ENCODE measurements at places on chromosomes 6 and 20.

DNA sequence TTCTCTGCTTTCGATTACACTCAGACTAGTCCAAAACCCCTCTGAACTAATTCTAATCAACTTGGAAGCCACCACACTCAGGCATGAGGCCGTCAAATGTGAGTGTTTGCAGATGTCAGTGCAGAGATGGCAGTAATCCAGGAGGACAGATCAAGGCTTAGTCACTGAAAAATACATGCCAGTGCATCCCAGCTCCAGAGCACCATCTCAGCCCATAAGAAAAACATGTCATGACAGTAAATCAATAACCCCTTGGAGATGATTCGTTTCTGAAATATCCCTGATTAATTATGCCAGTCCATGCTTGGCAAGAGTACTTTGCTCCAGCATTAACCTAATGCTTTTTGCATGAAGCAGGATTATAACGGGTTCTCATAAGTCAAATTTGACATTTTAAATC is 179.5 kb downstream of the ADAT2 start:
- DNase-seq = no peak

DNA sequence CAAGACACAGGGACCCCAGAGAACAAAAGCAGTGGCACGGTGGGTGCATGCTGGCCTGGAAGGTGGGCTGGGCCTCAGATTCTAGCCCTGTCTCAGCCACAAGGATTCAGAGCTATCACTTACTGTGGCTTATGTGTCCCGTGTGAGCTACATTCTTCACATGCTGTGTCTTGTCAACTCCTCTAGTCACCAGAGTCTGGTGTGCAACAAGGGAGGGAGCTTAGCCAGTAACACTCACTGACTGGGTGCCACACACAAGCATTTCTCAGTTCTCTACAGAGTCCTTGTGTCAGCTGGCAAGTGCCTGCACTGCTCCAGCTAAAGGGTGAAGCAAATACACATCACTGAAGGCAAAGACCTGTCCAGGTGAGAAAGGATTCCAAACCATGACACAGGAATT is 186.9 kb upstream of the CDYL start:
- no peak for DNase-seq

DNA sequence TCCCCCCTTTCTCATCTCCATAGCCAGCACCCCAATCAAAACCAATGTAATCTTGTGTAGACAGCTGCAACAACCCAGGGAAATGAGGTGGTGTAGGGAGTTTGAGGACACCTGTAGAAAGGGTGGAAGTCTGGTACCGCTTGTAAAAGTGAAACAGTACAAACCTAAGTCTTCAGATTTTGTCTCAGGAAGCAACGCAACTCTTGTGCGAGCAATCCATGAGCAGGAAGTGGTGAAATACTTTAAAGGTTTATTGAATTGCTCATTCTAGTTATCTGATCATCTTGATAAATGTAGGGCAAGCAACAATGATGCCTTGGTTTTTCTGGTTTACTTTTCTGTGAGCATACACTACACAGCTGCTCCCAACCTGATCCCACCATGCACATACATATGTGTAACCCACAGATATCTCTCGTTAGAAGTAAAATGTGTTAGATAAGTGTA is 71.1 kb upstream of the THEMIS start:
- no peak for DNase-seq

DNA sequence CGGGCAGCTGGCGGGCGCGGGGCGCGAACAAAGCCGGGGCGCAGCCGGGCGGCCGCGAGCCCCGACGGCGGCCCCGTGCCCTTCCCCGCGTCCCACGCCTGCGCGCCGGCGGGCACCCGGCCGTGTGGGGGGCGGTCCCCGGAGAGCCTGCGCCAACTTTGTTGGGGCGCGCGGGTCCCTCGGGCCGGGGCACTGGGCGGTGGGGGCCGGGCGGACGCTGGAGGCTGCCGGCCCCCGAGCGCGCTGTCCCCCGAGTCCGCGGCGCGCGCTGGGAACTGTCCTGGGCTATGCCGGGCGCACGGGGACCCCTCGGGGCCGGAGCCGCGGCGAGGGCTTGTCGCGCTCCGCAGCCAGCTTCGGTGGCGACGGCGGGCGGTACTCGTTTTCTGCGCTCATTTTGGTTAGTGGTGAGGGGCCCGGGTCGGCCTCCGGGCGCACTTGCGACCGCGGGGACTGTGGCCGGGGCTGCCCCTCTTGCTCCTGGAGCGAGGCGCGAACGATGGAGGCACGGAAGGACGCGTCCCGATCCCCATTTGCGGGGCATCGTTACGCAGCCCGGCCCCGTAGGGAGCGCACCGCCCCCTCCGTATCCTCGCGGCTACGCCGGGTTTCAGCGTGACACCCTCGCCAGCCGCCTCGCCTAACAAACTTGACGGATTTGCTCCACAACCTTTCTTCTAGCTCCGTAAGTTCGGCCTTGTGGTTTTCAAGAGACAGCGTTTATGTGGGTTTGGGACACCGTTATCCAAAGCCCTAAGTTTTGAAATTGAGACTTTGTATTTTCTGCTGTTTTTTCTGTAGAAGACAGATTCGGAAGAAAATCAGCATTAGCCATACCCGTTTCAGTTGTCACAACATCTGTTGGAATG is 622 bp downstream of the SS18L1 start:
- DNase-seq = peak; percentile 13

- DNase-seq = no peak
Measured at GRCh38 chr6:42963855-42964605, 3.5 kb downstream of the GNMT start.

DNA sequence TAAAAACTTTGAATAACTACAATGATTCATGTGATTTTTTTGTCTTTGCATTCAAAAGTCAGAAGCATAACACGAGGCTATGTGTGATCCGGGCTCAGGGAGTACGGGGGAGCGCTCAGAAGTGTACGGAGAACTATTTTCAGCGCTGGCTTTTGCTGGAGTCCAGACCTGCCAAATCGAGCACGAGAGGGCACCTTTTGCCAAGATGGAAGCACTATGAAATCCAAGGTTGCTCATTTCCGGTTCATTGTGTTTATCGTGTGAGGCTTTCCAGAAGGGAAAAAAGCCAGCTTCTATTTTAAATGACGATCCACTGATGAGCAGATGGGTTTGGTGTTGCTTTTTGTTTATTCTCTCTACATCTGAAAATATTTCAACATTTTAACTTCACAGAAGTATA is 11.3 kb downstream of the RAMACL start:
- peak; percentile 18 for DNase-seq

DNA sequence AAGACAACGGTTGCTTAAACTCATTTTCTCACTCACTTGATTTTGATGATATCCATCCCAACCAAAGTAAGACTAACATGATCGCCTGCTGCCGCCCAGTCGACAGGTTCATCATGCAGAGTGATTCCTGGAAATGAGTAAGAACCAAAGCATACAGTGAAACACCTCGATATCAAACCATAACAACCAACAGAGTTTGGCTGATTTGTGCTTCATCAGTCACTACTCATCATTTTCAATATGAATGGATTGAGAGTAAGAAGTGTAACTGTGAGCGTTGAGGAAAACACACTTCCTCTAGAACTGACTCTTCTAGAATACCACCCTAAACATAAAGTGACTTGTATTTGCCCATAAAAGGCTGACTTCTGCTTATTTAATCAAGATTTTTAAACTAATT is 29.2 kb upstream of the ALDH8A1 start:
- DNase-seq = no peak

DNA sequence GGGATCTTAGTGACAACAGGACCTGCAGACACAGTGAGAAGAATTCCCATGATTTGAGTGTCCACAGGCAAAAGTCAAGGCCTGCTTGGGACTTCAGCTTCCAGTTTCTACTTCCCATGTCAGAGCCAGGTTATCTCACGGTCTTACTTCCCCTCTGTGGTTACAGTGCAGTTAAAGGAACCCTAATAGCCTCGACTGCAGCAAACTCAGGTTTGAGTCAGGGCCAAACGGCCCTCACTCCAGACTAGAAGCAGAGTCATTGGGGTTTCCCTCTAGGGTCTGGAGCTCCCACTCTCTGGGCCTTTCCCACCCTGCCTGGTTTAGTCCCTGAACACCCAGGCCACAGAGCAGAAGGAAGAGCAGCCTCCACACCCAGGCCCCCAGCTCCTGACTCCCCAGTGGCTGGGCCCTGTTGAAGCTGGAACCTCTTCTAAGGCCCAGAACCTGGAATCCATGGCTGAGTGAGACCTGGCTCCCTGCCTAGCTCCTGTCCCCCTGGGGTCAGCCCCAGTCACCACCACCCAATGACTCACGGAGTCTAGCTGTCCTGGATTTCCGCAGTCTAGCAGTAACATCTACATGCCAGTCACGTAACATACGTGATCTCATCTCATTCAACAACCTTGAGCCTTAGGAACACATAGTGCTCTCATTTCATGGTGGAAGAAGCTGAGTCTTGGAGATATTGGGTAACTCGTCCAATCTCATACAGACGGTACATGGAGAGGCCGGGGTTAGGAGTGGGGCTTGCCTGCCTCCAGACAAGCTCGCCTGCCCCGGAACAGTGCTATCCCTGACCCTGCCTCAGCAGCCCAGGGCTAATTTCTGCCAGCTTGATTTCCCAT is 9.2 kb upstream of the GHRH start:
- no peak for DNase-seq

GRCh38 chr6:168634541-168635328 is 193.8 kb downstream of the SMOC2 start:
- no peak for DNase-seq

DNA sequence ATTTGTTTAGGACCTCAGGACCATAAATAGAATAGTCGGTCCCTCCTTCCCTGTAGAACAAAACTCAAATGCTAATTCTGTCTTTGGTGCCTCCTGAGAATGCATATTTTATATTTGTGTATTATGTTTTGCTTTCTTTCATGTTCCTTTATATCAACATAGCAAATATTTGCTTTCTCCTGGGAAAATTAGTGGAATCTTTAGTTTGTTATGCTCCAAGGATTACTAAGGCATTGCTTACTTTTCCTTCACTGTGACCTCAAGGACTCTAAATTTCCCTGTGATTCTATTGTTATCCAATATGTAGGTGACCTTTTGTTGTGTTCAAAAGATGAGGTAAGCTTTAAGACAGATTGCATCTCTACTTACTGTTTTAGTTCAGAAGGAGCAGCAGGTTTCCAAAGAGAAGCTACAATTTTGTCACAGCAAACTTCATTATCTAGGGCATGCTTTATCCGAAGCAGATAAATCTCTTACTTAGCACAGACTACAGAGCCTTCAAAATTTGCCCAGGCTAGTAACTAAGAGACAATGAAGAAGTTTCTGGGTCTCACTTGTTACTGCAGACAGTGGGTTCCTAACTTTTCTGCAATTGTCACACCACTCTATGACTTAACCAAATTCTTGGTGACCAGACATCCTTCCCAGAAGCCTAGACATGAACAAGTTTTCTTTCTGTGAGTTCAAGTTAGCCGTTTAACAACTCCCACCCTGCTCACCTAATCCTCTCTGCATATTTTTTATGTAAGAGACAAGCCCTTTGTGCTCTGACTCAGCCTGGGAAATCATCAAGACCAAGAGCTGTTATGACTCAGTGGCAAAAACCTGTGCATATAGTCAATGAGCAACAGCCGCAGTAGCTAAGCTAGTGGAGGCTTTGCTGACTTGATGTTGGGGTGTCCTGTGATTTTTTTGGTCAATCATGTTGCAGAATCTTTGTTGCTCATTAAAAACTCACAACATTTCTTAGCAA is 378.8 kb downstream of the QKI start:
- no peak for DNase-seq

GRCh38 chr20:51338692-51339440 is 203.7 kb downstream of the NFATC2 start:
- no peak for DNase-seq

- no peak for DNase-seq
Measured at GRCh38 chr6:89079511-89080234, 878 bp upstream of the PNRC1 start.

DNA sequence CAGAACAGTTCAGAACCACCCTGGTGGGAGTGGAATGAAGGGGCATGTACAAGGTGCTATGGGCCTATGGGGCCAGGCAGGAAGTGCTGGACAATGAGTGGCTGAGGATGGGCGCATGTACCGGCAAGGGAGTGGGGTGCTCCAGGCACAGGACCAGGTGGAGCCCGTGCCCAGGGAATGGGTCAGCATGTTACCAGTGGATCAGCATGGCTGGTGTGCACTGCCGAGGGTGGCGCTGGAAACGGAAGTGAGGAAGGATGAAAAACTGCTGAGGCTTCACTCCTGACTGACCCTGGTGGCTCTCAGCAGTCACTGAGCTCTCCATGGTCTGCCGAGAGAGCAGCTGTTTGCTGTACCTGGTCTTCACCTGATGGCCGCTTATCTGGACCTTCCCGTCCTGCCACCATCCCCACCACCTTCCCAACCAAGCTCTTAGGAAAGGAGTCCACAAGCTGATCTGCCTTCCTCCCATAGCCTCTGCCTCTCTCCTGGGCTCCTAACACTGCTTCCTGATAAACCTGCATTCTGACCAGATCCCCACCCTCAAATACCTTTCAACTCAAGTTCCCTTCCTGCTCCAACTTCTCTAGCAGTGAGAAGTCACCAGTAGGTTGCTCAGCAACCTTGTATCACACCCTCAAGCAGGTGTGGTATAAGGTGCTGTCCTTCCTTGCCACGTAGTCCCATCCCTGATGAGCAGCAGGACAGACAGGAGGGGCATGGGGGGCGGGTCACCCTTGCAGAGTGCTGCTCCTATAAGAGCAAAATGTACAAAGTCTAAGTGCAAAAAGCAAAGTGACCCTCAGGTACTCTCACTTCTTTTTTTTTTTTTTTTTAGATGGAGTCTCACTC is 7.1 kb downstream of the UQCC2 start:
- DNase-seq = no peak

- DNase-seq = no peak
Measured at GRCh38 chr6:25016014-25016720, 80.4 kb upstream of the RIPOR2 start.

GRCh38 chr6:15550546-15551123 is 112.2 kb downstream of the DTNBP1 start:
- DNase-seq = no peak

DNA sequence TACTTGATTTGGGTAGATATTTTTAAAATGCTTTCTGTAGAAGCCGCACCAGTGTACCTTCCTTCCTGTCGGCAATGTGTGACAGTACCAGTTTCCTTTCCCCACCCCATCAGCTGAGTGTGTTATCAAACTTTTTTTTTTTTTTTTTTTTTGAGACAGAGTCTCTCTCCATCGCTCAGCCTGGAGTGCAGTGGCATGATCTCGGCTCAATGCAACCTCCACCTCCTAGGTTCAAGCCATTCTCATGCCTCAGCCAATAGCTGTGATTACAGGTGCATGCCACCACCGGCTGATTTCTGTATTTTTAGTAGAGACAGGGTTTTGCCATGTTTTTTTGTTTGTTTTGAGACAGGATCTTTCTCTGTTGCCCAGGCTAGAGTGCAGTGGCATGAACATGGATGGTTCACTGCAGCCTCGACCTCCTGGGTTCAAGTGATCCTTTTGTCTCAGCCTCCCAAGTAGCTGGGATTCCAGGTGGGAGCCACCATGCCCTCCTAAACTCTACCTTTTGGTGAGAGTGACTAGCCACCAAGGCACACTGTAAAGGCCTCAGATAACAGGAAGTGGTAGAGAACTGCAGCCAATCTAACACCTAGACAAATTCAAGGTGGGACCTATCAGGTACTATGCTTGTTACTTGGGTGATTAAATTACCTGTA is 26.5 kb upstream of the ZBTB22 start:
- DNase-seq = no peak

- no peak for DNase-seq
Measured at GRCh38 chr6:110101885-110102284, 77.6 kb downstream of the WASF1 start.
